Fibroblast of skin of scalp (primary cell): ENCODE measurements at places on chromosomes 5 and 9.

- peak; percentile 72 for DNase-seq
These were observed 3.4 kb upstream of the CCIN start for GRCh38 chr9:36165826-36166167.

DNA sequence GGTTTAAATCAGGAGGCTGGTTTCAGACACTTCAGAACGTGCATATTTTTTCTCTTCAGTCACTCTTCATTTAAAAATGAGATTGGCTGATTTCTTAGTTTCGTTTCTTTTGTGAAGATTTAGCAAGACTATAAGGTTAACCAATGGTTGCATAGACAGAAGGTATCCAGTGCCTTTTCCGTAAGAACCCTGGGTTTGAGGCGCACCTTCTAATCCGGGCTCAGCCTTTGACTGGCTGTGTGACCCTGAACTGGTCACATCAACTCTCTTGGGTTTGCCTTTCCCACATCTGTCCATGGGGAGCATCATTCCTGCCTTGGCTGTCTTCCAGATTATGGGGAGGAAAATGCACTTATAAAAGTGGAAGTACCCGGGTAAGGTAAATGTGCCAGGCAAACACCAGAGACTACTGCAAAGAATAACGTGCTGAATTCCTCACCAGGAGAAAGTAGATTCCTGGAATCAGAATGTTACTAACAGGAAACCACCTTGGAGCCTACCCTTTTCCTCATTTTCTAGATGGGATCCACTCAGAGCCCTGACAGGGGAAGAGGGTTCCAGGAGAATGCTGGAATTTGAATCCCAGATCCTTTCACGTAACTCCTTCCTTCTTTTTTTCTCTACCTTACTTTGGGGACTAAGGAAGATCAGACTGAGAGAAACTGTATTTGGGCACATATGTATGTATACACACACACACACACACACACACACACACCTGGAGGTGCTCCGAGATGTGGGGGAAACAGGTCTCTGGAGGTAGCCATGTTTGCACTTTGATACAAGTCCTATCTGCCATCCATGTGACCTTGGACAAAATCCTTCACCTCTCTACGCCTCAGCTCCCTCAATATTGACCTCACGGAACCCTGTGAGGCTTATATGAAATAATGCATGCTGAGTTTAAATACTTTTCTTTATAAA, 6.8 kb downstream of the HAND1 start:
- DNase-seq: no peak

DNA sequence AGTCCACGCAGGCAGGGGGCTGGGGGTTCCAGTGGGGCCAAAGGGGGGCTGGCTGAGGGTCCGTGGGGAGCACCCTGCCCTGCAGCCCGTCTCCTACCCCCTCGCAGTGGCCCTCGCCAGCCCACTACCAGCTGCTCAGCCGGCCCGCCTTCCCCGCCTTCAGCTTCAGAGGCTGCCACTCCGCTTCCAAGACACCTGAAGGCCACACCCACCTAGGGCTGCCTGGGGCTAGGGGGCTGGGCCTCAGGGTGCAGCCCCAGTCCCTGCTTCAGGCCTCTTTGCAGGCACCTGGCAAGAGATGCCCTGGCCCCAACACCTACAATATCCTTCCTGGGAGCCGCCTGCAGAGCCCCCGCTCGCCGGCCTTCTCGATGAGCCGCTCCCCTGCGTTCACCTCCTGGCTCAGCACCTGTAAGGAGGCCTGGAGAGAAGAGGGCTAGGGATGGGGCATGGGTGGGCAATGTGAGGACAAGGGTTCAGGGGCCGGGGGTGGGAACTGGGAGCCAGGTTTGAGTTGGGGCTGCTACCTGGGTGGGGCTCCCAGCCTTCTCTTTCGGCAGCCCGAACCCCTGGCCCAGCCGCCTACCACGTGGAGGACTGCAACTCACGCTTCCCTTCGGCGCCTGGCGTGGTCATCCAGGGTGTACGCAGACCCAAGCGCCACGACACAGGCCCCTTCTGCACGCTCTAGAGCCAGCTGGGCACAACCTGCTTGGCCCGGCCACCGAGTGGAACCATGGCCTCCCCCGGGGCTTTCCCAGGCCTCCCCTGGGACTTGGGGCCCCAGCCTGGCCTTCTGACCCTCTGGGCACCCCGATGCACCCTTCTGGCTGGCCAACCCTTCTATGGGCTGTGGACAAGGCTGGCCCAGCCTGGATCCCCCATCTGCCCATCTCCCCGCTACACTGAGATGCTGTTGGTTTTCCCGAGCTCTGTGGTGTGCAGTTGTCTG, 1.7 kb downstream of the STPG3 start:
- DNase-seq: no peak

- DNase-seq: no peak
These were observed 16.2 kb downstream of the ROPN1L start for GRCh38 chr5:10457682-10458574.

DNA sequence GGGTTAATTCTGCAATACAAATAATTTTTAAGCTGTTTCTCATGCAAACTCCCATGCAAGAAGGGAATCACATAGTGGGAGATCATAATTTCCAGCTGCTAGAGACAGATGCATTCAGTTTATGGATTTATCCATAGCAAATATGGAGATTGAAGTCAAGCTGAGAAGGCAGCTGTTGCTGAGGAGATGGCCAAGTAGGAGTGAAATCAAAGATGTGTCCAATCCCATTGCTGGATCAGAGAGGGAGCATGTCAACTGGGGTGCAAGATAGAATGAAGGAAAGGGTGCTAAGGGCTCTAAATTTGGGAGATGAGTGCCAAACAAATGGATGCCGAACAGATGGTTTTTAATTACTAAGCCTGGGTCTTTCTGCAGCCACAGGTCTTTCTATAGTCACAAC, 504.5 kb downstream of the NFIB start:
- no peak for DNase-seq

- DNase-seq: peak; percentile 62
These were observed 5.6 kb upstream of the CAMK2A start for GRCh38 chr5:150295172-150295634.

DNA sequence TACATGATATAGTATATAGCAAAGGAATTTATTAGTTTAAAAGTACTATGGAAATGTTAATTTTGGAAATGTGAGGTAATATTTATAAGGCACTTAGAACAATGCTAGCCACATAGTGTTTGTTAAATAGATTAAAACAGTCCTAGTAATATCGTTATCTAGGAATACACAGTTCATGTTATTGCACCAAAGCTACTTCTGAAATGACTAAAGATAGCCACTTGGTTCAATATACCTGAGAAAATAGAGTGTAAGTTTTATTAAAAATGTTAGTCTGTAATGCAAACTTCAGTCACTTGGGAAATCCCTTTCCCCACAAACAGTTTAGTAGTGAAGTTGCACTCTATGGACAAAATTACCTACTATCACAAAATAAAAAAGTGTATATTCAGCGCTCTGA, 15.4 kb upstream of the F2R start:
- DNase-seq: no peak

GRCh38 chr5:52844885-52845284, 57.2 kb downstream of the ITGA1 start:
- DNase-seq: peak; percentile 52

- DNase-seq: no peak
These were observed 11.2 kb upstream of the OLFM1 start for GRCh38 chr9:135076143-135076875.

- DNase-seq: peak; percentile 73
These were observed 36.6 kb upstream of the SPTLC1 start for GRCh38 chr9:92151691-92152393.

DNA sequence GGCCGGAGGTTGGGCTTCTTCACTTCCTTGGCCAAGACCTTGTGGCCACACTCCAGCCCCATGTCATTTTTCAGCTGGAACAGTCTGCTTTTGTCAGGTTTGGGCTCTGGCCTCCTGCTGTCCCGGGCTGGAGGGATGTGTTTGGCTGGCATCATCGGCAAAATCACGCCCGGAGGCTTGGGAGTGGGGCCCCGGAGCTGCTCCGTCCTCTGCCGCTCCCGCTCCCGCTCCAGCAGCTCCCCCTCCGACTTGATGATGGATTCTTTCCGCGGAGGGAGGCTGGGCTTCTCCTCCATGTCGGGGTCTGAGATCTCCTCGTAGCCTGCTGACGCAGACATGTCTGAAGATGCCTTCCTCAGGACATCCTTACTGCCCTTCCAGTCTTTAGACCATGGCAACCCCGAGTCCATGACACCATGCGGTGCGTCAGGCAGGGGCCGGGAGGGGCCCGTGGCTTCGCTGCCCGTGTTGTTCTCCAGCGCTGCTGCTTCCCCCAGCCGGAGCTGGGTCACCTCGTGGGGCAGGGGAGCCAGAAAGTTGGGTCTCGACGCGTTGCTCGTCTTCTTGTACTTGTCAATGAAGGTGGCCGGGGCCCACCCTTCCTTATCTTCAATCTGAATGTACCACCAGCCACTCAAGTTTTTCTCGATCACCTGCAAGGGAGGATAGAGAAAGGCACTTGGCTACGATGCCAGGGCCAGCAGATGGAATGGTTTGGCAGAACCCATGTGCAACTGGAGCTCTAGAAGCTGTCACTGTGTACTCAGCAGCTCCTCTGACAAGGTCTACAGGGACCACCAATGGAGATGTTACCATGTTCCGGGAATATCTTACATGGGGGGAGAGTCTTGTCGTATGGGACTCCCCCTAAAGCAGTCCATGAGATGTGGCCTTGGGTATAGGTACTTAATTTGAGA, 56.0 kb upstream of the UBTD2 start:
- DNase-seq: no peak

GRCh38 chr9:19660019-19660418, 128.8 kb downstream of the SLC24A2 start:
- no peak for DNase-seq

- DNase-seq: no peak
These were observed 3.0 kb upstream of the C9orf153 start for GRCh38 chr9:86262492-86262891.

GRCh38 chr5:164191240-164191639, 685.8 kb downstream of the MAT2B start:
- peak; percentile 67 for DNase-seq

- DNase-seq: peak; percentile 6
These were observed 48.3 kb upstream of the IRX4 start for GRCh38 chr5:1930880-1931603.

GRCh38 chr5:100472091-100472490, 63.1 kb upstream of the FAM174A start:
- DNase-seq: no peak

DNA sequence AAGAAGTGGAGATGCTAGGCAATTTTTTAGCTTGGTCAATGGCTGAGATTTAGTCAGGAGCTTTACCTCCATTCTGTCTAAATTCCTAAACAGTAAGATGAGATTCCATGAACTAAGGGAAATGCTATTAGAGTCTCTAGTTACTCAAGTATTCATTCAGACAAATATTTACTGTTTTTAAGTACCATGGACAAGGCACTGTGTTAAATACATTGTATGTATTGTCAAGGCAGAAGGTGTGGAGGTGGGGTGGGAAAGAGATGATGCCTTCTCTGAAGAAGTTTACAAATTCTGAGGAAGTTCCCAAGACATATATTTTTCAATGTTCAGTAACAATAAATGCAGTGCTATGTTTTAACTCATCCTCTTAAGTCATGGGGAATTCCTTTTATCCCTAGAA, 459.9 kb upstream of the NMUR2 start:
- no peak for DNase-seq

- DNase-seq: peak; percentile 60
These were observed 3.0 kb upstream of the UBE2R2 start for GRCh38 chr9:33813712-33814641.

- peak; percentile 52 for DNase-seq
These were observed 23.9 kb upstream of the CTSL start for GRCh38 chr9:87701931-87702421.

GRCh38 chr9:76530458-76531110, 71.6 kb downstream of the GCNT1 start:
- DNase-seq: peak; percentile 57

DNA sequence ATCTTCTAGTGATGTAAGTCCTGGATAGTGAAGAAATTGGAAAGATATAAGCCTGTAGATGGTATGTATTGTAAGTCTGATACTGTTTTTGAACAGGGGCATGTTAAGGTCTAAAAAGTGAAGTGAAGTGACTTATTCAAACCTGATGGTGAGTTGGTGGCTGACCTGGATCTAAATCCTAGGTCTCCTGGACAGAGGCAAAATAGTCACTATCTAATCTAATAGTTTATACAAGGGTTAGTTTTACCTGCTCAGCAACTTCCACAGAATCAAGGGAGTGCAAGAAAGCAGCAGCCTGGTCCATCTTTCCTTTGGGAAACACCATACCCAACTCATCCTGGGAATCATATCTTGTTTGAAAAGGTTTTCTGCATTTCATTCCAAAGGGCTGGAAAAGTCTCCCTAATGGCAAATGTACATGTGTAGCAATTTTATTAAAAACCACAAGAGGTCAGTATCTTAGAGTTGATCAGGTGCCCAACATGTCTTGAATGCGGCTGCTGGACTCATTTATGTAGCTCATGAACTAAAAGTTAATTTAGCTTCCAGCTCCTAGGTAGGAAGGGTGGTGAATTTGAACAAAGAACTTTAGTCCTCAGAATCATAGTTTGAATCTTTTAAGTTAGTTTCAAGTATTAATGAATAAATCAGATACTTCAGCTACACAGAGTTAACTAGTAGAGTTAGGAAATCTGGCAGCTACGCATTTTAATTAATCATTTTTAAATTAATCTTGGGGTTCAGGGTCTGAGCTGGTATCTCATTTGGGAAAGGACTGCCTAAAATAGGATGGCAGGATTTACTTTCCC, 26.0 kb downstream of the SKP2 start:
- peak; percentile 49 for DNase-seq

- peak; percentile 35 for DNase-seq
These were observed 45.2 kb downstream of the ANKDD1B start for GRCh38 chr5:75656311-75657003.

GRCh38 chr5:73764586-73764985, 138.6 kb downstream of the ARHGEF28 start:
- DNase-seq: peak; percentile 60

DNA sequence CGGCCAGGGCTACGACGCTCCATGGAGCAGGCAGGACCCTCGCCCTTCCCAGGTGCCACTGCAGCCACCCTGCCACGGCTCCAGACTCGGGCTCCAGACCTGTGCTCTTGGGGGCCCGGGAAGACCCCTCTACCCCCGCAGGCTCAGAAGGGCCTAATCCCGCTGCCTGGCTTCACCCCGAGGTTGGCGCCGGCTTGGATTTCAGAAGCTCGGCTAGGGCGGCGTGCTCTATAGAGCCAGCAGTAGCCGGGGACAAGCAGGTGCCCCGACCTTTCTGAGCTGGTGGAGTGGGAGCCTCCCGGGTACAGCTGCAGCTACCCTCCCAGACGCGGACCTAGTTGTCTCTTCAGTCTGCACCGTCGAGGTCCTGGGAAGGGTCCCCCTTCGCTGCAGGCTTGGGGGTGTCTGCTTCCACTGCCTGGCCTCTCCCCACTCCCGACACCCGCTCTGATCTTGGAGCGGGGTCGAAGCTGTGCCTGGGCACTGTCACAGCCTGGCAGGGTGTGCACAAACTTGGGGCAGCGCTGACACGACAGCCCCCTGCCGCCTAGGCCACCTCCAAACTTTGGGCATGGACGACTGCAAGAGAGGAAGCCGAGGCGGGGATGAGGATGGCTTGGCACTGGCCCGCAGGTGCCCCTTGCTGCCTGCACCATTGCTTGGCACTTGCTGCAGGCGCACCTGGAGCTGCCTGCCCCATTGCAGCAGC, 1366.1 kb upstream of the CDH9 start:
- DNase-seq: no peak

- no peak for DNase-seq
These were observed 97.8 kb upstream of the RUFY1 start for GRCh38 chr5:179452356-179453230.
